ENCODE measurements at places on chromosomes 4 and X.
A peak's percentile ranks its signal among the peaks of the same experiment; 100 is the strongest.

GRCh38 chr4:44056721-44057151, 391.9 kb downstream of the KCTD8 start:
- no peak for DNase-seq

DNA sequence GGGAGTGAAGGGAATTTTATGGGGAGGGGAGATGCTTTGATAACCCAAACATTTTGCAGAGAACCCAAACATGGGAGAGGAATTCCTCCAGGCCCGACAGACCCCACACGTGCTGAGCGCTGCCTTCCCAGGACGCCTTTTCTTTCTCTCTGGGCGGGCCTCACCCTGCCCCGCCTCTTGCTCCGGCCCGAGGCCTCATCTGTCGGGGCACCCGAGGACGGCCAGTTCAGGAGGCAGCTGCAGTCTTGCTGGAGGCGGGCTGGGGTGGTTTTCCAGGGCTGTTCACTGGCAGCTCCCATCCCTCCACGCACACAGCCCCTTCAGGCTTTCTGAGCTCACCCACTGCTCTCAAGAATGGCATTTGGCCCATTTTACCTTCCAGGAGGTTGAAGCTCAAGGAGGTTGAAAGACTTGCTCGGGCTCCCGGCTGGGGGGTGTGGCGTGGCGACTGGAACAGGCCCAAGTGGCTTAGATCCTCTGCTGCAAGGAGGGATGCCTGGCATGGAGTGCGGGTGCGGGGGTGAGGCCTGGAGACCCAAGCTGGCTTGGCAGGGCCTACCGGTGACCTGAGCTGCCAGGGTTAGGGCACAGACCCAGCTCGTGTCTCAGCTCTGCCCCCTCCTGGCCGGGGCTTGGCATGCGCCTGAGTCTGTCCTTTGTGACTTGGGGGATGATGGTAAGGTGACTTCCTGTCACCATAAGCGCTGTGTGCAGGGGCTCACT, 99.2 kb downstream of the PSAPL1 start:
- DNase-seq: peak; percentile 47

- DNase-seq: no peak
Measured at GRCh38 chr4:17012451-17012850, 114.0 kb upstream of the LDB2 start.

- no peak for DNase-seq
Measured at GRCh38 chr4:158202481-158202880, 7.8 kb upstream of the TMEM144 start.

DNA sequence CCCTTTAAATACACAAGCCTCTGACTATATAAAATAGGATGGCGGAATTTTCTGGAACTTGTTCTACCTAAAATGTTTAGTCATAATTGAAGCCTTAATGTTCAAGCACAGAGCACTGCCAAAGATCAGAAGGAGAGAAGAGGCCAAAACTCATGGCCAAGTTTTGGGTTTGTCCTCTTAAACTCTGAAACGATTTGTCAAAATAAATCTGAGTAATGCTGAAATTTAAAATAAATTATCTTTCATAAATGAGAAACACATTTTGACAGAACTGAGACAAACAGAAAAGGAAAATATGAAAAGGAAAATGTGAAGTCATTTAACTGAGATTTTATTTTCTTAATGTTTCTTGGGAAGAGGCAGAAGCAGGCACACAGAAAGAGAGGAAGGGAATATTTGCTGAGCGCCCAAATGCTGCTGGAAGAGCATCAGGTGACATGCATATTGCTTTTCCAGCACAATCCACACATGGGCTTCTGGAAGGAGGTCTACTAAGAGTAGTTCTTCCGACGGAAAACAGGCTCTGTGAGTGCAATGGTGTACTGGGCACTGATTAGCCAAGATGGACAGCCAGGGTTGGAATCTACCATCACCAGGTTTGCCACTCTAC, 47.4 kb upstream of the ZNF518B start:
- DNase-seq: no peak

DNA sequence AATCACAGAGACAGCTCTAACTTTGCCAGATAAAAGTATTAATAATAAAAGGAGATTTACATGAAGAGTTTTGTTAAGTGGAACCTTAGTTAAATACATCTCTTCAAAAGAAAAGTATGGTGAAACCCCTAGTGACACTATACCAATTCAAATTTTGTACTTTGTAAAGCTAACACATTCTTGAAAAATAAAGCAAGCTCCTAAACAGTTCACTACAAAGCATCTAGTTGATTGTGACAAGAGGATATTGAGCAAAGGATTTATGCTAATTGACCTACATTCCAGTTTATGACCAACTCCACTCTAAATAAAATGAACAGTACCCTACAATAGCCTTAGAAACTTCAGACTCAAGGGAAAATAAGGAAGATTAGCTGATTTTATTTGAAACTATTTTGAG, 69.4 kb upstream of the WDR17 start:
- DNase-seq: no peak

DNA sequence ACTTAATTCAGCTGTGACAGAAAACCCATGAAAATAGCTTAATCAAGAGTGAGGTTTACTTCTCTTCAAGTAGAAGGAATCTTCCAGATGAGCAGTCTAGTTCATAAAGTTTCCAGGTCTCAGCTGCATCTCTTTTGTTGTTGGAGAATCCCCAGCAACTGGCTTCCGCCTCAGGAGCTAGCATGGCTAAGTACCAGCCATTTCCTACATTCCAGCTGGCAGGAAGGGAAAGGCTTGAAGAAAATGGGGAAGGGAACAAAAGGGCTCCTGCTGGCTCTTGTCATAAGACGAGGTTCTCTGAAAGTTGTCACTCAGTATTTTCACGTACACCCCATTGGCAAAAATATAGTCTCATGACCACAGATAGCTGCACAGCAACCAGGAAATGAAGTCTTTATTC, 27.3 kb upstream of the TRIM2 start:
- DNase-seq: no peak

DNA sequence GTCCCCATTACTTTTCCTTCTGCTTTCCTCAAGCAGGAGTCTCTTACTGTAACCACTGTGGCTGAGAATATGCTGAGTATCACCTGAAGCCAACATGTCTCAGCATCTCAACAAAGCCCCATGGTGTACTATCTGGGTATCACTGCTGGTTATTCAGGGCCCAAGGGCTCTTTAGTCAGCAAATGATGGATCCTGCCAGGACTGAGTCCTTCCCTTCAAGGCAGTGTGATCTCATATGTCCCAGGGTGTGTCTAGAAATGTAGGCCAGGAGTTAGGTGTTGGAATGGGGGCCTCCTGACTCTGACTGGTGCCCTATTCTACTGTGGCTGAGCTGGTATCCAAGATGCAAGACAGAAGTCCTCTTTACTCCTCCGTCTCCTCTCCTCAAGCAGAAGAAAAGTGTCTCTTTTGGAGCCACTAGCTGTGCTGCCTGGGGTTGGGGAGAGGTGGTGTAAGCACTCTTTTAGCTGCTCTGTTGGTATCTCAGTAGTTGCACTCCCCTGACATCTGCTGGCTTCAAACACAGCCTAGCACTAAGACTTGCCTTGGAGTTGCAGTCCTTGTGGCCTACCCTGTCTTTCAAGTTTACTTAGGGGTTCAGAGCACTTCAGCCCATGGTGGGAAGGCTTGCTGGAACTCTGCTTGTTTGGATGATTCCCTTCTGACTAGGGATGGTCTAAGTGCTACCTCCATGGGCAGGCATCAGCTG, 28.6 kb downstream of the OCIAD2 start:
- DNase-seq: no peak

DNA sequence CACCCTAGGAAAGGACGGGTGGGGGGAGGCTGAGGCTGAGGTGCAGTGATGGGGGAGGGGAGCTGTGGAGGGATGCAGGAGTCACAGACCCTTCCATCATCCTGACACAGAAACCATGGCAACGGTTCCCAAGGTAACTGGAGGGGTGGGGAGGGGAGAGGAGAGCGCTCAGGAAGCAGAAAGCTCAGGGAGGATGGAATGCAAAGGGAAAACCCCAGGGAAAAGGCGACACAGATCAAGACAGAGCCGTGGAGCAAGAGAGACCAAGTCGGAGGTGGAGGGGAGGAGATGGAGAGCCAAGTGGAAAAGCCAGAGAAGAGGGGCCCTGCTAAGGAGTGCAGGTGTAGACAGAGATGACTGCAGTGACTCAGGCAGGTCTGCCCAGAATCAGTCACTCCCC, 14.5 kb downstream of the L1CAM start:
- DNase-seq: no peak

DNA sequence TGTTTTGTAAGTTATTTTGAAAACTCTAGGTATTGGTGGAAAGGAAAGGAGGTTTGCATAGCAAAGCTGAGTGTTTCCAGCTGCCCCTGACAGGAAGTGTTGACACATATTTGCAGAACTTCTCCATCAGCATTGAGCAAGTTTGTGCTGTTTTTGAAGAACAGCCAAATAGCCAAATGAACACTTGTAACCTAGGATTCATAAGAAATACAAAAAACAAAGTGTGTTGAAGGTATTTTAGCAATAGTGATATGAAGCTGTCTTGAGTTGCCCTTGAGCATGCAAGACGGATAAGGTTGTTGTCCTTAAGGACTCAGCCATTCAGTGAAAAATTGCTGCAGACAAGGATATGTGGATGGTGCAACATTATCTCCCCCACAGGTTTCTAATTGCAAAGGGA, 68.3 kb upstream of the PGM2 start:
- DNase-seq: no peak

- no peak for DNase-seq
Measured at GRCh38 chr4:141853091-141853764, 216.8 kb downstream of the IL15 start.

DNA sequence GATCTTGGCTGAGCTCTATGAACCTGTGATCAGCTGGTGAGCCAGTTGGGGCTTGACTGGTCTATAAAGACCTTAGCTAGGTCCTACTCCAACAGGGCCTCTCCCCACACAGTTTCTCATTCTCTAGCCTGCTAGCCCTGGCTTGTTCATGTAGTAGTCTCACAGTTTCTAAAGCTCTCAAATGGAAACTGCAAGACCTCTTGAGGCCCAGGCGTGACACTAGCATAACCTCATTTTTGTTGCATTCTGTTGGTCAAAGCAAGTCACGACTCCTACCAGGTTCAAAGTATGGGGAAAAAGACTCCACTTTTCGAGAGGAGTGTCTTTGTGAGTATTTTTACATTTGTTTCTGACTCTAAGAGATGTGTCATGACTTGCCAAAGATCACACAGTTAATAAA, 50.9 kb downstream of the CEP44 start:
- DNase-seq: no peak

- DNase-seq: no peak
Measured at GRCh38 chrX:41732260-41732659, 8.3 kb downstream of the GPR82 start.

DNA sequence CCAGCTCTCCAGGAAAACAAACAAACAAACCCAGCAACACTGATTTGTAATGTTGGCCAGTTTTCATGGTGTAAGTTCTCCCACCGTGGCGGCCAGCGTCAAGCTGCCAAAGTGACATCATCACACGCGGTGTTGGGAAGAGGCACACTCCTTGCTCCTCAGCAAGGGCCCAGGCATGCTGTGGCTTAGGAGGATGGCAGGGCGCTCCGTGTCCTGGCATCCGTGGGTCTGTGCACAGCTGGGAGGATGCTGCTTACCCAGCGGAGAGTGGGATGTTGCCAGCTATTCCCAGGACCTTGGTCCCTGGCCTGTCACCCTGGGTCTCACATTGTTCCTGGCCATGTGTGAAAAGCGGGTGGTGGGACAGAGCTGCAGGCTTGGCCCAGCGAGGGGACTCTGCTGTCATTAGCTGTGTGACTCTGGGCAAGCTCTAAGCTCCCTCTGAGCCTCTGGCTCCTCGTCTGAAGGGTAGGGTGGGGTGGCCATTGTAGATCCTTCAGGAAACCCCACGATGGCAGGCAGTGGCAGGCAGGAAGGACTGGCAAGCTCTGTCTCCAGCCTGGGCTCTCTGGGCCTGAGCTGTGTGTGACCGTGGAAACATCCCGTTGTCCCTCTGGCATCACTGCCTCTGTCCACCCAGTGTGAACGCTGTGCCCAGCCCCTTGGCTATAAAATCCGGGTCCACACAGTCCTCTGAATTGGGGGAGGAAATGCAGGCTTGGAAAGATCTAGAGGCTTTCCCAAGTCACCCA, 10.8 kb downstream of the PSAPL1 start:
- DNase-seq: no peak

DNA sequence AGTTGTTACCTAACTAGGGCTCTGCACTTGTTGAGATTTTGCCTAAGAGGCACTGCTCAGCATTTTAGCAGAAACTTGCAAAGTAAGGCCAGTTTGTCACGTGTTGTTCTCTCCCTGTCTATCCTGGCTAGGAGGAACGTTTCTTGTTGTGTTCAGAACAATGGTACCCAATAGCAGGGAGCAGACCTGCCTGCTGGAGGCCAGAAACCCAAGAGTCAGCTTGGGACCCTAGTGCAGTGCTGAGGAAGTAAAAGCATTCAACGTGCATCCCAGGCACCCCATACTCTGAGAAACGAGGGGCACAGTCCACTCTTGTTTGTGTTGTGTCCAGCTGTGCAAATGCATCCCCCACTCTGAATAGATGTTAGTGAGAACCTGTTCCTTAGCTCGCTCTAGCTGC, 42.4 kb downstream of the SOD3 start:
- no peak for DNase-seq

- no peak for DNase-seq
Measured at GRCh38 chr4:148283665-148284064, 158.5 kb downstream of the NR3C2 start.

GRCh38 chr4:31194823-31195222, 474.7 kb downstream of the PCDH7 start:
- no peak for DNase-seq

- DNase-seq: no peak
Measured at GRCh38 chrX:112223391-112223790, 140.8 kb upstream of the TRPC5 start.

GRCh38 chrX:39777623-39778025, 320.1 kb downstream of the BCOR start:
- peak; percentile 10 for DNase-seq

- no peak for DNase-seq
Measured at GRCh38 chr4:138485498-138485897, 243.3 kb upstream of the SLC7A11 start.

GRCh38 chr4:43341741-43342140, 449.2 kb downstream of the GRXCR1 start:
- no peak for DNase-seq

DNA sequence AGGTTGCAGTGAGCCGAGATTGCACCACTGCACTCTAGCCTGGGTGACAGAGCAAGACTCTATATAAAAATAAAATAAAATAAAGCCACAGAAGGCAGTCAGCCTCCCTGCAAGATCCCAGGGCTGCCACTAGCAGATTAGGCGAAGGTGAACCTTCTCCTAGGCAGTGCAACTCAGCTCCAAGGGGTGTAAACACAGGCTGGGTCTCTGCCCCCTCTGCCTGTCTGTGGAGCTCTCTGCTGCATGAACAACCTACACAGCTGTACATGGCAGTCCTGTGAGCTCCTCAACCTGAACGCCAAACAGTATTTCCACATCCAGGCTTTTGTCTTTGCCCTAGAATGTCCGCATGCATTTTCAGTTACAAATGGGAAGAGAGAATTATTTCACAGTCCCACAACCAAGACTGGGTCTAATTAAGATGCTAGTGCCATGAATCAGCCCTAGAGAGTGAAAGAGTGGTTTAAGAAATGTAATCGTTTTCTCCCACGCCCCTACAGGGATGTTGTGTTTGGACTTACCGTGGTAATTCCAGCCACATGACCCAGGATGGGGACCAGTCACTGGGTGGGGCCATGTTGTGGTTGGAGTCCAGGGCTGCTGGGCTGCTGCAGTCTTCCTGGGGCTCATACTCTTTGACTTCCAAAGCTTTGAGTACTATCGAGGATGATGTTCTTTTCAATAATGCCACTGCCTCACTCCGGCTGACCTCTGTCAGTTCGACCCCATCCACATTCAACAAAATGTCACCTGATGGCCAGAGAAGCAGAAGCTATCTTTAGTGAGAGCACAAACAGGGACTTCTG, 99.0 kb downstream of the FIP1L1 start:
- no peak for DNase-seq

Measured in CD4-positive, alpha-beta T cell treated with Interleukin-10 for 1 hour (primary cell).